Kidney (tissue), 22 donors: ENCODE measurements at places on chromosomes 13 and 19. TPM values are rescaled to one million over a fixed set of nuclear protein-coding genes. Genes with fewer than 3 reads are reported as not detected.
A peak's percentile ranks its signal among the peaks of the same experiment; 100 is the strongest.

GRCh38 chr19:51339687-51340656, 2.0 kb downstream of the VSIG10L start:
- peak; percentile 100 for DNase-seq

ZNF575 gene
- 3.1 TPM for total RNA-seq

DNA sequence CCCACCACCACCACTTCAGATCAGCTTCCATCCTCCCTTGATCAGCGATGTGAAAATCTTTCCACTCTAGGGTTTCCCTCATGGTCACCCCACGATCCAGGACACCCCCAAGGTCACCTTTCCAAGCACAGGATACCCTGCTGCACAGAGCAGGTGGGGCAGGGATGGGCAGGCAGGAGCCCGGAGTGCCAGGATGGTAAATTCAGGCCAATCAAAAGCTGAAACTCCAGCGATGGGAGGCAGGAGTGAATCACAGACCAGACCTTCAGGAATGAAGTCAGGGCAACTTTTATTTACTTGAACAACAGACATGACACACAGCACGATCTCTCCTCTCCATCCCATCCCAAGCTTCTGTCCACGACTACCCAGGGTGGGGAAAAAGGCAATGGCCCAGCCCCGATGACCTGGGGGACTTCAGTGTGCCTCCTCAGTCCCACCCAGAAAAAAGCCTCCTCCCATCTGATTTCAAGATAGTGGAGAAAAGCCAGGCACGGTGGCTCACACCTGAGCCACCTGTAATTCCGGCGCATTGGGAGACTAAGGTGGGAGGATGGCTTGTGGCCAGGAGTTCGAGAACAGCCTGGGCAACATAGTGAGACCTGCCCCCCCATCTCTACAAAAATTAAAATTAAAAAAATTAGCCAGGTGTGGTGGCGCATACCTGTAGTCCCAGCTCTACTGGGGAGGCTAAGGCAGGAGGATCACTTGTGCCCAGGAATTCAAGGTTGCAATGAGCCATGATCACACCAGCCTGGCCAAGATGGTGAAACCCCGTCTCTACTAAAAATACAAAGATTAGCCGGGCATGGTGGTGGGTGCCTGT, 39.2 kb downstream of the ZSWIM4 start:
- DNase-seq = peak; percentile 52

DNA sequence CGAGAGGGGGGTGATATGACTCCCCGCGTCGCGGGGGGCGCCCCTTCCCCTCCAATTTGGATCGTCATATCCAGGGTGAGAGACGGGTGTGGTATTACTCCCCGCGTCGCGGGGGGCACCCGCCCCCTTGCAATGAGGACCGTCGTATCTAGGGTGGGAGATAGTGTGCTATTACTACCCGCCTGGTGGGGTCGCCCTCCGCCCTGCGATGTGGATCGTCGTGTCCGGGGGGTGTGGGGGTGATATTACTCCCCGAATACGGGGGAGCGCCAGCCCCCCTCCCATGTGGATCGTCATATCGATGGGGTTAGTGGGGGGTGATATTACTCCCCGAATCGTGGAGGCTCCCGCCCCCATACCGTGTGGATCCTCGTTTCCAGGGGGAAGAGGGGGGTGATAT, 29.2 kb upstream of the RGCC start:
- no peak for DNase-seq

DNA sequence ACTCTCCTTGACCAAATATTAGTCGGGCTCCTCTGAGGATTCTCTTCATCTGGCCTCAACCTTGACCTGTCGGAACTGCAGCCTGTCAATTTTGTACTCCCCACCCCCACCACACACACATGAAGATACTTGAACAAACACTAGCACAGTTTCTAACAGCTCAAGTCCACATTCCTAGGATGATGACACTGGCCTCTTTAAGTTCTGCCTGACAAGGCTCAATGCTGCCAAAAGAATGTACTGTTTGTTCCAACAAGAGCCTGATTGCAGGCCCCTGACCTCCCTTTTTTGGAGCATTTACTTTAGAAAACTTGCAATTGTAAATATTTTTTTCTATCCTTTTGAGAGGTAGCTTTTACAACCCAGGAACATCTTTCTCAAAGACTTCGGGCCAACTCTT, 169.2 kb upstream of the IRS2 start:
- no peak for DNase-seq

- DNase-seq = no peak
These were observed 41.8 kb downstream of the UGGT2 start for GRCh38 chr13:96011291-96011872.

KCTD15 gene
- 22.0 TPM for total RNA-seq

ZIC2 gene
- 1.4 TPM for total RNA-seq

DNA sequence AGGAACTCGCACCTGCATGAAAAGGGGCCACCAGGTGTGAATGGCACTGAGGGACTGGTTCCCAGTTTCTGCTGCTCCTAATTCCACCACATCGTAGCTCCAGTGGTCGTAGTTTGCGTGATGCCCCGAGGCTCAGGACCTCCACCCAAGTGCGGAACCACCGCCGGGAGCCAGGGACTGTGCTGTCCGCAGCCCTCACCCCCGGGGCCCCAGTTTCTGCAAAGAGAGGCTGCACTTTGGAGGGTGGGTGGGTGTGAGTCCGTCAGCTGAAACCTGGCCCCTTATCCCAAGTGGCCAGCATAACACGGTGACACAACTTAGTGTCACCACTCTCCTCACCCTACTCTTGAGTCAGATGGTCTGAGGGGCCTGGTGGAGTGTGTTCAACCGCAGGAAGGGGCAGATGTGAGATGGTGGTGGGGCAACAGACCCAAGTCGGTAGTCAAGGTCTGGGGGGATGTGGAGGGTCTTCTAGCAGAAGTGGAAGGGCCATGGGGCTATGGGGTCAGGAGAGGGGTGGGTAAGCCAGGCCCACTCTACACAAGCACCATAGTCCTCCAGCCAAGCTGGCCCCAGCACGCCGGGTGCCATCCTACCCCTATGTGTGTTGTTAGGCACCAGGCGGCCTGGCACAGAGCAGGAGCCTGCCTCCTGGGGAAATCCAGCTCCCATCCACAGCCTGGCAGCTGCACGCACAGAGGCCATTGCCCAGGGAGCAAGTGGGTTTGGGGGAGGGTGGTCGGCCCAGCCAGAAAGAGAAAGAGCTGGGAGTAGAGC, 1301.6 kb downstream of the UQCRFS1 start:
- no peak for DNase-seq

DNA sequence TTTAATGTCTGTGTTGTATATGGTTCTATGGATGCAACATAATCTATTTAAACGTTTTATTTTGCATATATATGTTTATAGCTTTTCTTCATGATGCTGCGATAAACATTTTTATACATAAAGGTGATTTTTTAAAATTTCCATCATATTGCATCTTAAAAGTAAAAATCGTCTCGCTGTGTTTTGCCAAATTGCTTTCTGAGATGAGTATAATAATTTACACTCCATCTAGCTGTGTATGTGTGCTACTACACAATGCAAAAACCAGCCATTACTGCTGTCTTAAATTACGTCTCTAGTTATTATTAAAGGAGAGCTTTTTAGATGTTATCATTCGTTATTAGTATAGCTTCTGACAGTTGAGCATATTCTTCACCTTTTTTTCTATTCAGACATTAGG, 37.2 kb downstream of the METTL21C start:
- DNase-seq = no peak

PSG6 gene
- not detected for total RNA-seq

PGLYRP2 gene
- total RNA-seq = not detected

LILRA6 gene
- total RNA-seq = 2.9 TPM

GRCh38 chr13:105569816-105570215, 965.6 kb downstream of the EFNB2 start:
- no peak for DNase-seq

DNA sequence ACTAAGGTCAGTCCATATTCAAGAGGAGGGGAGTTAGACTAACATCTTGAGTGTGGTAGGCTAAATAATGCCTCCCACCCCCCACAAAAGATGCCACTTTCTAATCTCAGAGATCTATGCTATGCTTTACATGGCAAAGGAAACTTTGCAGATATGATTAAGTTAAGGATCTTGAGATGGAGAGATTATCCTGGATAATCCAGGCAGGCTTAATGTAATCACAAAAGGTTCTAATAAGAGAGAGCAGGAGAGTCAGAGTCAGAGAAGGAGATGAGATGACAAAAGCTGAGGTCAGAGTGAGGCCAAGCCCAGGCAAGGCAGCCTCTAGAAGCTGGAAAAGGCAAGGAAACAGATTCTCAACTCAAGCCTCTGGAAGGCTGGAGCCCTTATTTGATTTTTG, 1011.6 kb downstream of the PCDH9 start:
- no peak for DNase-seq
